Inflammatory macrophage treated with lipopolysaccharide for 1 hour (primary cell): ENCODE measurements at places on chromosomes 6 and 20.

DNA sequence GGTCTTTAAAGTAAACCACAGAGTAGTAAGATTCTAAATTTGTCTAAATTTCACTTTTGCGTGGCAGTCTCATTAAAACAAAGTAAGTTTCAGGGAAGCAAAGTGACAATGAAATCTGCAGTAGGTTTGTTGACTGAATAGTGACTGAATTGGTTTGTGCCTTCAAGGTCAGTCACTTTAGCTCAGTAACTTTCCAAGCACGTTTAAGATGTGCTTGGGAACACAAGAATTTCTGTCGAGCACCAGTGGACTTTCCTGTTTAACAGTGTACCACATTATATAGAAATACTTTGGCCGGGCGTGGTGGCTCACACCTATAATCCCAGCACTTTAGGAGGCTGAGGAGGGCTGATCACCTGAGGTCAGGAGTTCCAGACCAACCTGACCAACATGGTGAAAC, 1.7 kb upstream of the CD24 start:
- no peak for DNase-seq

DNA sequence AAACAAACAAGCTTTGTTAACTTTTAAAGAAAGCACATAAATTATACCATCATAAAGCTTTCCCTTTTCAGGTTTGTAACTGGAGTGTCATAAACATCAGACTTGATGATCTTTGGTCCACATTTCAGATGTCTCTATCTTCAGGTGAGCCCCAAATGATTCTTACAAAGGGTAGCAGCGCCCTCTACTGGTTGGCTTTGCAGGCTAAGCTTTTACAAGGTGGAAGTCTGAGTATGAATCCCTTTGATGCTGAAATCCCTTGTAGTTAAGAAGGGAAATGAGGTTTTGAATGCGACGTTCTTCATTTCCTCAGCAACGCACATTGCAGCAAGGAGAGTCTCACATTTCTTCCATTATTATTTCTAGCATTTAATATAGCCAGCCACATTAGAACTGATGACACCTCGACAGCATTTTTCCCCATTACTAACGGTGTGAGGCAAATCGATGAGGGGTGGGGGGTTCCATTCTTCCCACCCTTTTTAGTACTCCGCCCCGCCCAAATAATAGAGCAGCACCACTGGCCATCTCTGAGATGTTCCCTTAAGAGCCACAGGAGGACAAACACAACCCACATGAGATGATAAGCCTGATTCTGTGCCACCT, 126.3 kb upstream of the NT5E start:
- DNase-seq: peak; percentile 29

DNA sequence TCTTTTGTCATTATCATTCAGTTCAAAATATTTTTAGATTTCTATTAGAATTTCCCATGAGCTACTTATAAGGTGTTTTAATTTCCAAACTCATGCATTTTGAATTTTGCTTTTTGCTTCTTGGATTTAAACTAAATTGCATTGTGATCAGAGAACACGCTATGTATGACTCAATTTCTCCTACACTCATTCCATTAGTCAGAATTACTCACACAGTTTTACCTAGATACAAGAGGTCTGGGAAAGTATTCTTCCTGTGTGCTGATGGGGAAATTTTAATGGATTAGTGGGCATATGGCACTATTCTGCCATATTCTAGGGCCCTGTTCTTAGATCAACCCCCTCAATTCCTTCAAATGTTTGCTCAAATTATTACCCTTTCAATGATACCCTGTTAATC, 49.9 kb upstream of the BMP5 start:
- no peak for DNase-seq

DNA sequence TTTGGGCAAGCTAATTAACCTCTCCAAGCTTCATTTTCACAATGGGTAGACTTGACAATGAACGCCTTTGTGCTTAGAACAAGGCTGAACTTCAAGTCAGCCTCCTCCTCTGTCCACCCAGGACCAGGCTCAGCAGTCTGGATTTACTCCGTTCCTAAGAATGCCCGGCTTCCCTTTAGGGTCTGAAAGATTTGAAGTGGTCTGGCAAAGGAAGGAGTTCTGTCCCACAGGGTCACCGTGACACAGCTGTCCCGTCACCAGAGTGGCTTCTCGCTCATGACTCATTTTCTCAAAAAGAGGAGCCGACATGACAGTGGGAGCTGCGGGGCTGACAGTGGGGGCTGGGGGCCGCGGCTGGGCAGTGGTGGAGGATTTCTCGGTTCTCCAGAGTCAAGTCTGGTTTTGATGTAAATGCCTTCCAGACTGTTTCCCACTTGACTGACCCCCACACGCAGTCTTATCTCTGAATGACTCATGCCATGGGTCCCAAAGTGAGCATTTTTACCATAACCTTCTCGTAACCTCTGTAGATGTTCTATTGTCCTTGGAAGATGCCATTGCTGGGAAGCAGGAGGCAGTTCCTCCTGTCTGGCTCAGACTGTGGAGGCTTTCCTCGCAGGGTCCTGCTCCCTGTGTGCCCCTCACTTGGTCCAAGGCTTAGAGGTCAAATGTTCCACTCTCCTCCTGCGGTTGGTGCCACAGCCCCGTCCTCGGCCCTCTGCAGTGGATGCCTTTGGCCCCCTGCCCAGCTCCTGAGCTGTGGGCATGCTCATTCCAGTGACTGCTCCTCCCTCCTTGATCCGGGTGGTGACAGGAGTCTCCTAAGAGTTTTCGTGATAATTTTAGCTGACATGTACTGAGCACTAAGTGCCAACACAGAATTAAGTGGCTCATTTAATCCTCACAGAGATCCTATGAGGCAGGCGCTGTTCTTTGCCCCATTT, 253.1 kb downstream of the FNDC1 start:
- DNase-seq: no peak

DNA sequence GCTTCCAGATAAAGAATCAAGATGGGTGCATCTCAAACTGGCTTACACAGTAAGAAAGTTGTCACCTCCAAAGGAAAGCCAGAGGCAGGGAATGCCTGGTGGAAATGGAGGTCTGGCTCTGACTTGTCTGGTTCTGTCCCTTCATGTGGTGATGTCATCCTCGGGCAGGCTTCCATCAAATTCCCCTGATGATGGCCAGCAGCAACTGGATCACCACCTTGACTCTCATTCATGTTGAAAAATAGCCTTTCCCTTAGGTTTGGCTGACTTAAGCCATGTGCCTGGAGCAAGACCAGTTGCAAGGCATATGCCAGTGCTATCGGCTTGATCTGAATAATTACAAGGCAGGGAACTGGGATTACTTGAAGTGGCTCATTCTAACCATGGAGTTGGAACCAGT, 28.8 kb downstream of the IMPG1 start:
- no peak for DNase-seq

- no peak for DNase-seq
Measured at GRCh38 chr6:104563306-104563705, 296.4 kb downstream of the HACE1 start.

GRCh38 chr6:44228836-44229235, 5.4 kb downstream of the SLC29A1 start:
- DNase-seq: no peak

- DNase-seq: no peak
Measured at GRCh38 chr6:27863962-27864905, 48.0 kb downstream of the OR2B2 start.

DNA sequence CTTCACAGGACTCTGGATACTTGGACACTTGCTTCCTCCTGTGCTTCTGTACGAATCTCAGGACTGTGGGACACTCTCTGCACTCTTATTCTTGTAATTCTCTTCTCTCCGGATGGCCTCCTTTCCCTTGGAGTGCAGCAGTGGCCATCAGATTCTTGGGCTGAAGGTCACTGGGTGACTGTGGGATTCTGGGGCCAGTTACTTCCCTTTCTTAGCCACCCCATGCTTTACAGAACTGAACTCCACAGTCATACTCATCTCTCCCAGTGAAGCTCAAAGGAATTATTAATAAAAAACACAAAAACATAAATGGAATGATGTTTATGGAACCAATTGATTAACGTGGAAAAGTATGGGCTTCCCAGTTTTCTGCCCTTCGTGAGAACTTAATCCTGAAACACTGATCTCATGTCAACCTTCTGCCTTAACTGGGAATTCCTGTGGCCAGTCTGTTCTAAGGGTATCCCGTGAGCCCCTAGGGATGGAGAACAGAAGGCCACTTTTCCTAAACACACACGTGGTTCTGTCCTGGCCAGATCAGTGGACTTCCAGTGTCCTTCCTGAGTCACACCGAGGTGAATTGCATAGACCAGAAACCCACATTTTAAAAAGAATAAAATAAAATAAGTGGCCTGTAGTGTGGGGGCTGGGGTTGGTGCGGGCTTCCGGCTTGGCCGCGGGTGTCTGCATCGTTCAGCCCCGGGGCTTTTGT, 23.6 kb upstream of the HLA-E start:
- no peak for DNase-seq

DNA sequence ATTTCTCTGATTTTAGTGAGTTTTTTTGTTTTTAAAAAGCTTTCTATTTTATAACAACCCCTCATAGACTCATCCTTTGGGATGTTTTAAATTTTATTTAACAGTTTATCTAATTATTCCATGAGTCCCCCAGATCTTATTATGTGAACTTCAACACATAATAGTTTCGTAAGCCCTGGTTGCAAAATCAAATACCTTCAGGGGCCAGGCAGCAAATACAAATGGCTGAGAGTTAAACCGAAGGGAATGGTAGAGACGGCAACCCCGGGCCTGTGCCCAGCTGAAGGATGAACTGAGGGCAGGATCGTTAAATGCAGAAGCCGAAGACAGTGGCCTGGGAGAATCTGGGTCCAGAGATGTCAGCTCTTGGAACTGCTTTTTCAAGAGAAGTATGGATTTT, 88.4 kb downstream of the RTN4IP1 start:
- DNase-seq: no peak

- DNase-seq: no peak
Measured at GRCh38 chr6:115838763-115839401, 221.8 kb downstream of the FRK start.

DNA sequence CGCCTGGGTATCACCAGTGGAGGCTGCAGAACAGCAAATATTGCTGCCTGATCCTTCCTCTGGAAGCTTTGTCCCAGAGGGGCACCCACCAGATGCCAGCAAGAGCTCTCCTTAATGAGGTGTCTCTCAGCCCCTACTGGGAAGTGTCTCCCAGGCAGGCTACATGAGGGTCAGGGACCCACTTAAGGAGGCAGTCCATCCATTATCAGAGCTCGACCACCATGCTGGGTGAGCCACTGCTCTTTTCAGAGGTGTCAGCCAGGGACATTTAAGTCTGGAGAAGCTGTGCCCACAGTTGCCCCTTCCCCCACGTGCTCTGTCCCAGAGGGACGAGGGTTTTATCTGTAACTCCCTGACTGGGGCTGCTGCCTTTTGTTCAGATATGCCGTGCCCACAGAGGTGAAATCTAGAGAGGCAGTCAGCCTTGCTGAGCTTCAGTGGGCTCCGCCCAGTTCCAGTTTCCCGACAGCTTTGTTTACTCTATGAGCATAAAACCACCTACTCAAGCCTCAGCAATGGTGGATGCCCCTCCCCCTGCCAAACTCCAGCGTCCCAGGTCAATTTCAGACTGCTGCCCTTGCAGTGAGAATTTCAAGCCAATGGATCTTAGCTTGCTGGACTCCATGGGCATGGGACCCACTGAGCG, 25.9 kb upstream of the AIG1 start:
- no peak for DNase-seq

DNA sequence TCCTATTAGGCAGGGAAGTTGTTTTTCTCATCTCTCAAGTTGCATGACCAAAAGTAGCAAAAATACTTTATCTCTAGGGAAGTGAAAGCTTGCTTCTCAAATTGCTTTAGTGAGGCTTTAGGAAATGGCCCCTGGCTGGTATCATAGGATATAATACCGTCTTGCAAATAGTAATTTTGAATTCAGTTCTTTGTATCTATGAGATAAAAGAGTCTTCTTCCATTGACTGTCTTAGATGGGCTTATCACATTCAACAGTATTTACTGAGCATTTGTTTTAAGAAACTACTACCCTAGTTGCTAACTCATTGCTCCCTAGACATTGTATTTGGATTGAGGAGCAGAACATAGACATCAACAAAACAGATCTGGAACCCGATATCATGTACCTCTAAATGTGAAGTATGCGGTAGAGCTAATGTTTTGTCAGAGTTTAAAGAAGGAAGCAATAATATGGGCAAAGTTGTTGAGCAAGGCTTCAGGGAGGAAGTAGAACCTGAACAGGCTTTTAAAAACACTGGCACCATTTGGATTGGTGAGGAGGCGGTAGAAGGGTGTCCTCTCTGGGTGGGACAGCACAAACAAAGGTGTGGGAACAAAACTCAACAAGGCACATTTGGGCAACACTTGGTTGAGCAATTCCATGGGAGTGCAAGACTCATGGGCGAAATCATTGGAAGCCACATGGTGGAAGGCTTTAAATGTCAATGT, 101.5 kb downstream of the SGK1 start:
- peak; percentile 83 for DNase-seq

- no peak for DNase-seq
Measured at GRCh38 chr6:41914343-41914742, 6.6 kb downstream of the MED20 start.

- DNase-seq: no peak
Measured at GRCh38 chr6:108120311-108120710, 45.5 kb upstream of the NR2E1 start.

DNA sequence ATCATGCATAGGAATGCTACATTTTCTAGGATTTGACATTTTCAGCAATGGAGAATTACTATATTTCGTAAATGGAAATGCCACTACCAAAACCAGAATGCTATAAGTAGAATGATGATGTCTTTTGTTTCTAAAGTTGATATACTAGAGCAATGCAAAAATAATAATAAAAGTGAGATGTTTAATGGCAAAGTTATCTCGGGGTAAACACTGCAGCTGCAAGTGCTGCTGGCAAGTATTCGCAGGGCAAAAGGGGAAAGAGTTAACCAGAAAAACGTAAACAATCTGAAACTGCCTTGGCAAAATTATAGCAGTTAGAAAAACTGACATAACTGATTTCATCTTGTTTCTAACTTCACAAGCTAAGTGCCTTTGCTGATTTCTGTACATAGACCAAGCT, 45.5 kb upstream of the FILIP1 start:
- DNase-seq: no peak

- DNase-seq: no peak
Measured at GRCh38 chr6:128507337-128508310, 12.8 kb downstream of the PTPRK start.

- peak; percentile 49 for DNase-seq
Measured at GRCh38 chr6:170003451-170004160, 252.2 kb downstream of the ERMARD start.

DNA sequence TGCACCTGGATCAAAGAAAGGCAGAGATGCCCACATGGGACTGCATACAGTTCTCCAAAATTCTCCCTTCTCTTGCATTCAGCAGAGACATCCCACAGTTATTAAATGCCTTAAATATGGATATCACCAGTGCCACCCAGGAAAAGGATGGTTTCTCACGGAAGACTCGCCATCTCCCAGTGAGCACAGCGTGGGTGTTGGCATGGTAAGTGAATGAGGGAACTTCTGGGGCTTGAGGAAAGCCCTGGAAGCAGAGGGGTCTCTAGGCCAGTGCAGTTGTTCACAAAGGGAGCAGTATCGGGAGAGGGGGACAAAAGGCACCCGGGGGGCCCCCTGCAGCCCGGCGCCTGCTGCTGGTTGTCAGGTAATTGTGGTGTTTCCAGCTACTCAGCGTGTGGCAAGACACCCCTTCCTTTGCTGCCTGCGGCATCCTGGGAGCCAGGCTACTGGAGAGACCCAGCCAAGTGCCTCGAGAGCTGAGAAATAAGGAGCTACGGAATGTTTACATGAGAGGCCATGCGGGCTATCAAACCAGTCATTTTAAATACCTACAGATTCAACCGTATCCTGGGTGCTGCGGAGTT, 125.4 kb downstream of the PXDC1 start:
- no peak for DNase-seq

- DNase-seq: no peak
Measured at GRCh38 chr20:50193199-50193835, 2.7 kb downstream of the CEBPB start.

- no peak for DNase-seq
Measured at GRCh38 chr20:8663424-8663823, 405.5 kb upstream of the PLCB4 start.
